Smooth muscle cell of the umbilical artery (primary cell): ENCODE measurements at places on chromosomes 7 and 10. TPM values are rescaled to one million over a fixed set of nuclear protein-coding genes. Genes with fewer than 3 reads are reported as not detected.

MYH16 gene
- under 0.01 and 0.32 TPM in 2 replicates for total RNA-seq

PRKG1 gene
- total RNA-seq, result 40.7 and 57.0 TPM in 2 replicates

GHRHR gene
- total RNA-seq, result not detected in 2 replicates

RABGEF1 gene
- total RNA-seq, result 26.1 and 49.6 TPM in 2 replicates

TBX20 gene
- total RNA-seq, result 8.6 and 11.7 TPM in 2 replicates
